H4 (cell line): ENCODE measurements at places on chromosomes 6 and 20. TPM values are rescaled to one million over a fixed set of nuclear protein-coding genes. Genes with fewer than 3 reads are reported as not detected.
A peak's percentile ranks its signal among the peaks of the same experiment; 100 is the strongest.

DNA sequence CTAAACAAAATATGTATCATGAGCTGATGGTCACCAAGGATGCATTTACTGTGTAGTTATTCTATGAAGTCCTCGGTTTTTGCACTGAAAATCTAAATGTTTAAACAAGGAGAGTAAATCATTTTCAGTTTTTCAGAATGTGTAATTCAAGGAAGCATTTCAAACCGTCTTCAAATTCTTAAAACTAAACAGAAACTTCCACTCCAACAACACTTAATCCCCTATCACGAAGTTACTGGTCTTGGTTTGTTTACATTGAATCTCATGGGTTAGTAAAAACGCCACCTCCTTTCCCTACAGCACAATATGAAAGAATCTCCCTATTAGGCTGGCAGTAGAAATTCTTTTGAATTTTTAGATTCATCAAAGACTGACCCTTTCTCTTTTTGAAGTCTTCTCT lies 192.9 kb downstream of the AIG1 start:
- DNase-seq, result no peak

DNA sequence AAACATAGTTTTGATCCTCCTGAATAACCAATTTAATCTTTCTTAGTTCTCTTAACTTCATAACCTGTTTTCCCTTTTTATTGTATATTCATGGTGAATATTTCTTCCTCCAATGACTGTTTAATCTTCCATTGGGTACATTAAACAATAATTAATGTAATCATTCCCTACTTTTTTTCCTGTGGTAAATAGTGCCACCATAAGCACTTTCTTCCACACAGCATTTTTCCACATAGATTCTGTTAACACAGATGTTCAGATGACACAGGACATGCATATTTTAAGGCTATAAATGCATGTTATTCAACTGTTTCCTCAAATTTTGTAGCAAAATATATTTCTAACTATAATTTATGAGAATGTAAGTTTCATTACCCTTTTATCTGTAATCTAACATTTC lies 61.9 kb downstream of the CYP39A1 start:
- no peak for DNase-seq

DNA sequence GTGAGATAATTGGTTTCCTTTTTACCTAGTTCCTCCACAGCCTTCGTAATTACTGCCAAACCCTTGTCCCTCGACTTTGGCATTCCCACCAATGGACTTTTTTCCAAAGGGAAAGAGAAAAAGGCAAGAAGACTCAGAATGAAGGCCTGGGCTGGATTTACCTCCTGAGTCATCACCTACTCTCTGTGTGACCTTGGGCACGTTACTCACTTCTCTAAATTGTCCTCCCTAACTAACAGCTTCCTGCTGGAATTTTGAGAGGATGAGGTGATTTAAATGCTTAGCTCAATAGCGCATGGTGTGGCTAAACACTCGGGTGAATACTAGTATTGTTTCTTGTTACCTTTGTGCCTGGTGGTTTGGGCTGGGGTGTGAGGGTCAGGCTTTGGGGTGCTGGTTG lies 146.6 kb downstream of the DHX35 start:
- DNase-seq, result peak; percentile 24

GRCh38 chr6:53359843-53360092 lies 11.0 kb upstream of the ELOVL5 start:
- DNase-seq, result no peak

DNA sequence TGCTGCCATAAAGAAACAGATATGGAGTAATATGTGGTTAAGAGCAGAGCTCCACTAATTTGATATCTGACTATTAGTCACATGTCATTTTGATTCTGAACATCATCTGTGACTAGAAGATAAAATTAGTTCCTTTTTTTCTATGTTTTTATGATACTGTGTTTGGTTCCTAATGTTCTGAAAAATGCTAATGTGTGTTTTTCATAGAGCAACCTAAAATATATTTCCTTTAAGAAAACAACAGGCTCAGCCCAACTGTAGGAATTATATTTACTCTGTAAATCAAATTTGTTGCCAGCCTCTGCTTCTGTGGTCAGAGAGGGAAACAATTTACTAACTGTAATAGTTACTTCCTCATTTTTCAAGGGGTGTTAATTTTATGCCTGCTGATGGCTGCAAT lies 33.3 kb upstream of the TXLNB start:
- DNase-seq, result no peak

GRCh38 chr20:62020935-62021701 lies 44.6 kb downstream of the TAF4 start:
- DNase-seq, result no peak

- DNase-seq, result no peak
Measured at GRCh38 chr6:14795451-14795850, 450.4 kb upstream of the JARID2 start.

DNA sequence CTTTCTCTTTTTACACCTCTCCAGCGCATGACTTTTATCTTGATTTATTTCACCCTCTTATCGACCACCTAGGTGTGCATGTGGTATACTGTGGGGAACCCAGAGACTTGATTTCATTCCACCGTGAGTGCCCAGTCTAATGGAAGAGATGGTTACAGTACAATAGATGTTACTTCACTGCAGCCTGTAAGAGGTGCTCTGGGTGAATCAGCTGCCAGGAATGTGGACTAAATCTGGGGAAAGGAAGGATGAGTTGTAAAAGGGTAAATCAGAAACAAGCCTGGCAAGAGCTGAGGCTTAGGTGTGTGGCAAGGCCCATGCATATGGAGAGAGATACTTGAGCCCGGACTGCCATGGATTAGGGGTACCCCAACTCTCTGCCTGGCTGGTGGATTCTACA lies 7.4 kb downstream of the STK35 start:
- no peak for DNase-seq

GRCh38 chr6:159090530-159091480 lies 46.0 kb upstream of the TAGAP start:
- DNase-seq, result no peak

- DNase-seq, result peak; percentile 71
Measured at GRCh38 chr6:122033564-122034181, 365.8 kb upstream of the HSF2 start.

DNA sequence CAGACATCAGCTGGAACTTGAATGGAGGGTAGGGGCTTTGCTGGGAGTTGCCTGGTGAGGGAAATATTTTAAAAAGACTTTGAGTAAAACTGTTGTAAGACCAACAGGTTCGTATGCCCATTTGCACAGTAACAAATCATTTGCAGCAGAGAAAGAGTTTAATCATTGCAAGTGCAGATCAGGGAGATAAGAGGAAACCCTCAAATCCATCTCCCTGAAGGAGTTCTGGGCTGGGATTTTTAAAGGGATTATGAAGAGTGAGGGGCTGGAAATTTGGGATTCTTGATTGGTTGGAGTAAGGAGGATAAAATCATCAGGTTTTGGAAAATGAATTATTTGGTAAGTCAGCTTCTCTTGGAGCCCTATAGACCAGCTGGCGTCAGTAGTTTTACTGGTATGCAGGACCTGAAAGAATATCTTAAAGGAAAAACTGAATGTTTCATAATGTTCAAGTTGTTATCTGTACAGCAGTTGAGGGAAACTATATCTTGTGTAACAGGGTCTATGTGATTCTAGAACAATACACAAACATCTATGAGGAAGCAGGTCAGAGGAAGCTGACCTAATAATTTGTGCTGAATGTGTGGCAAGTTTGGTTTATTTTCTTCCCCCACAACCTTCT lies 295.5 kb downstream of the PLCB1 start:
- no peak for DNase-seq

DNA sequence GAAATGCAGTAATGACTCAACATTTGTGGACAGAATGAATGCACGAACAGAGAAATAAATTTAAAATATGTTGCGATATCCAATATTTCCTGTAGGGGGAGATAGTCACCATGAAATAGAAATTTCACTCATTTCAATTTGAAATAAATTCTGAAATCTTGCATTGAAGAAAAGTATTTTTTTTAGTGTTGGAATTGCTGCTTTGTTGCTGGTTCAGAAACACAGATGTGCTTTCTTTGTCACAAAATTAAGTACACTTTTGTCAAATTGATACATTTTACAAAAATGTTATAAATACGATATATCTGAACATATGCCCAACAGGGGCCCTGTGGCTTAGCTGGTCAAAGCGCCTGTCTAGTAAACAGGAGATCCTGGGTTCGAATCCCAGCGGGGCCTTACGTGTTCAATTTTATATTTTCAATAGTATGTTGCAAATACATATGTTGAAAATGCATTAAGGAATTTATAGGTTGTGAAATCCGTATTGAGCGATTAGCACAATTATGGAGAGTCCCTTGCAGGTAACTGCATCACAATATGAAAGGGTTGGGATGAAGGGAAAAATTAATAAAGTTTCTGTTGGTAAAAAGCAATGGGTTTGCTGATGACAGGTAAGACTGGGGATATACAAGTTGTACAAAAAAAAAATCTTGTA lies 85.4 kb upstream of the PRSS16 start:
- no peak for DNase-seq

GRCh38 chr6:163386329-163386908 lies 28.1 kb upstream of the QKI start:
- no peak for DNase-seq

DNA sequence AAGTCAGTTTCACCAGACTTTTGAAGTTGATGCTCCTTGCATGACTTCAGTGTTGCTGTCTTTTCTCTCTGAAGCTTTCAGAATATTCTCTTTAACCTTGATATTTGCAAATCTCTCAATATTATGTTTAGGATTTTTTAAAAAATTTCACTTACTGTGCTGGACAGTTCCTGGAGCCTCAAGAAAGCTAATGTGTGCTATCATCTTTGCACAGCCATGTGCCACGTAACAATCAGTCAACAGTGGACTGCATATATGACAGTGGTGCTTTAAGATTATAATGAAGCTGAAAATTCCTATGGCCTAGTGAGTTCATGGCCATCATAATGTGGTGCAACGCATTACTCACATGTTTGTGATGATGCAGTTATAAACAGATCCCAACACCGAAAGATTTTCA lies 59.1 kb upstream of the OGFRL1 start:
- DNase-seq, result no peak

- DNase-seq, result no peak
Measured at GRCh38 chr20:23782366-23782983, 31.7 kb upstream of the CST1 start.

- no peak for DNase-seq
Measured at GRCh38 chr6:19841181-19841580, 4.0 kb downstream of the ID4 start.

- DNase-seq, result no peak
Measured at GRCh38 chr20:36367907-36368799, 62.0 kb downstream of the DLGAP4 start.

GRCh38 chr20:3797592-3798372 lies 1.7 kb downstream of the CDC25B start:
- DNase-seq, result no peak

GRCh38 chr6:29633534-29633905 lies 537 bp upstream of the GABBR1 start:
- DNase-seq, result no peak

GRCh38 chr20:45017857-45018256 lies 51.5 kb downstream of the STK4 start:
- DNase-seq, result peak; percentile 57

DNA sequence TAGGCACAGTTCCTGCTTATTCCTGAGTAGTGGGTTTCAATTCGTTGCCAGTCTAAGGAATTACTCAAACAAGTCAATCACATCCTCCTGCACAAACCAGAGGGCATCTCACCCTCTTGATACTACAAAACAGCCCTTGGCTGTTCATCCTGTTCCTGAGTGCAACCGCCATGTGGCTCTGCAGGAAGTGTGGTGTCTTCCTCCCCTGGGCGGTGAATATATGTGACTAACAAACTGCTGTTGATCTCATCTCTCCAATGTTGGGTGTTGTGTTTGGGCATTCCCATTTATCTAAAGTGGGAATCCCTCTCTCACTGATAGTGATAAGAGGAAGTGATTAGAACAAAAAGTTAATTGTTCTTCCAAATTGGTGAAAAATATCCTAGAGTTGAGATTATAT lies 163.0 kb downstream of the TBX18 start:
- DNase-seq, result no peak

DNA sequence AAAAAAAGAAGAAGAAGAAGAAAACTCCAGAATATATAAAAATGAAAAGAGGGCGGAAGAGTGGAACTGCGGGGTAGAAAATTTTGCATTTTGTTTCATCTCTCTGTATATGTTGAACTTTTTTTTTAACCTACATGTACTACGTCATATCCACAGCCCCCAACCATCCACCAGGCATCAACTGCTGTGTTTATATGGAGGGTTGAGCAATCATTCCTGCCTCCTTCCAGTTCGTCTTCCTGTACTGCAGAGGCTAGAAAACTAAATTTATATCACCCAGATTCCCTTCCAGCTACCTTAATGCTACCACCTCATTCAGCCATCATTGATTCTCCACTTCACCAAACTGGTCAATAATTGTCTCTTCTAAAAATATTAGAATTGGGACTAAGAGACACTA lies 9.5 kb upstream of the SIGLEC1 start:
- no peak for DNase-seq

DNA sequence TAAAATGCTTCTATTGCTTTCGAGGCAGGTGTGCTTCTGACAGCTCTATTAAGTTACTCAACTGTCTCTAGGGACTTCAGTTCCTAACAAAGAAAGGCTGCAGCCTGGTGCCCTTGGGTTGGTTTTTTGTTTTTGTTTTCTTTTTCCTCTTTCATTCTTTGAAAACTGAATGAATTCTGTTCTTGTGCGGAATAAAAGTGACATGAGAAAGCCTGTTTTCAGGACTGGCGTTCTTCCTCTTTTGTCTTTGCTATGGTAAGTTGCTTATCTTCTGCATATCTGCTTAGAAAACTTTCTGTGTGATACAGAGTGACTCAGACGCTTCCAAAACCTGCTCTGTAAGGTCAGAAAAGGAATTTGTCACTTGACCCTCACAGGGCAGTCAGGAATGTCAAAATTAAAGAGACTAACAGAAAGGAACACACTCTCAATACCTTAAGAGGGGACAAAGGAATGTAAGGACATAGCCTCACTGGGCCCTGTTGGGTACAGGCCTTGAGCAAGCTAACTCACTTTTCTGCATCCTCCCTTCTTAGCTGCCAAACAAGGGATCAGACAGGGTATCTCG lies 56.2 kb upstream of the NHSL1 start:
- no peak for DNase-seq

GRCh38 chr20:57475388-57476083 lies 49.4 kb downstream of the CTCFL start:
- DNase-seq, result no peak

- no peak for DNase-seq
Measured at GRCh38 chr6:90790058-90790457, 203.2 kb upstream of the MAP3K7 start.

GINS1 gene
- 16.3 and 20.3 TPM in 2 replicates for total RNA-seq

LSM14B gene
- total RNA-seq, result 29.3 and 36.7 TPM in 2 replicates

GPLD1 gene
- 0.08 TPM in 1 of 2 replicates, not detected in the other for total RNA-seq

ZFP64 gene
- total RNA-seq, result 9.5 and 13.1 TPM in 2 replicates

MYCT1 gene
- total RNA-seq, result not detected in 2 replicates

ROMO1 gene
- total RNA-seq, result 392 and 407 TPM in 2 replicates

DEF6 gene
- 0.16 and 0.43 TPM in 2 replicates for total RNA-seq

ZNF165 gene
- 0.16 and 1.2 TPM in 2 replicates for total RNA-seq

LAMA4 gene
- total RNA-seq, result 16.4 and 18.4 TPM in 2 replicates

CALHM5 gene
- 7.1 and 8.7 TPM in 2 replicates for total RNA-seq
